ENCODE measurements at places on chromosomes 1 and 21.

DNA sequence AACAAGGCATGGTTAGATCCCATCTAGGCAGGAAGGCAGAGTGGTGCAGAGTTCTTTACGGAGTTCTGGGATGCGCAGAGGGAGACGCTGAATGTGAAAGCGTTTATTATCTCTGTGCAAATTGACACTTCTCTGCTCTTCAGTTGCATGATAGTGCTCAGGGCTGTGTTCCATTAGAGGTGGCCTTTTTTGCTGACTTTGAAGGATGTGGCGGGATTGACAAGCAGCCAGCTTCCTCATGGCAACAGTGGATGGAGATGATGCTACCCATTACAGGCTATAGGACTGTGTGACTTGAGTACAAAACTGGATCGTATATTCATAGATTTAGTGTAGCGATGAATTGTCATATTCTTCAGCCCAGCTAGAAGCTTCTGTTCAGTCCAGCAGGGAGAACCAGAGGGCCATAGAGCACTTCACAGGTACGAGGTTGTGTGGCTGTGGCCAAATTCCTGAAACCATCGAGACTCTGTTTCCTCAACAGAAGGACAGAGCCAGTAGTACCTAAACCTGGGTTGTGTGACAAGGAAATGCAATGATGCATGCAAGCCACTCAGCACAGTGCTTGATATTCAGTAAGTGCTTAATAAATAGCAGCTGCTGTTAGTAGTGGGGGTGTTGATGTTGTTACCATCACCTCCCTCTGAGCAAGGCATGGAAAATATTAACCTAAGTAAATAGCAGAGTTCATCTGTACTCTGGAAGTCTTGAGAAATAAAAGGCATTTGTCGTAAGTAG lies 430.0 kb upstream of the KAZN start:
- no peak for DNase-seq

DNA sequence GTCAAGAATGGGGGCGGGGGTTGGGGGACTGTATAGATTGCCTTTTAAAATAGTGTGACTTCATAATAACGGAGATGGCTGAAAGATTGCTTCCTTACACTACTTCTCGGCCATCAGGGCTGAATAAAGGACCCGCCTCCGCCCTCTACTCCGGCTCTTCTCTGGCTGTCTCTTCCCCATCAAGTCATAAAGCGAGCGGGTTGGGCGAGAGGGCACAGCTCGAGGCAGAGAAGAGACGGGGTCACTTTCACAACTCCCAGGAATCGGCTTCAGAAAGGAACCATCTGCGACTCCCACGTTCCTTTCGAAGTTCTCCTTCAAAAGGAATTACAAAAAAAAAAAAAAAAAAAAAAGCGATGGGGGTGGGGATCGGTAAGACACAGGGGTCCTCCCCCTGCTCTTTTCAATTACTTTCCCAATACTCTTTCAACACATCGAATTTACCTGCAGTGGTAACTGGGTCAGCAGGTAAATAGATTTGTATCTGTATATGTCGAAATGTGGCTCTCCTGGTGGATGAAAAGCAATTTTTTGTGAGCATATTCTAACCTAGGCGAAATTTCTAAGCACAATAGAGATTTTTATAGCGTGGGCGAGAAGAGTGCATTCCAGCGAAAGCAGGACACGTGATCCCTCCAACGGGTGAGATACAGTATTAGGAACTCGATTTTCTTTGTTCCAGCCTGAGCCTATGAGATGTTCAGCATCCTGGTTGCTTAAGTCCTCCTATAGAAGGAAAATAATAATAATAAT lies 2.0 kb downstream of the LRRC7 start:
- no peak for DNase-seq

GRCh38 chr1:231827337-231828105 lies 200.9 kb downstream of the DISC1 start:
- peak; percentile 98 for DNase-seq

DNA sequence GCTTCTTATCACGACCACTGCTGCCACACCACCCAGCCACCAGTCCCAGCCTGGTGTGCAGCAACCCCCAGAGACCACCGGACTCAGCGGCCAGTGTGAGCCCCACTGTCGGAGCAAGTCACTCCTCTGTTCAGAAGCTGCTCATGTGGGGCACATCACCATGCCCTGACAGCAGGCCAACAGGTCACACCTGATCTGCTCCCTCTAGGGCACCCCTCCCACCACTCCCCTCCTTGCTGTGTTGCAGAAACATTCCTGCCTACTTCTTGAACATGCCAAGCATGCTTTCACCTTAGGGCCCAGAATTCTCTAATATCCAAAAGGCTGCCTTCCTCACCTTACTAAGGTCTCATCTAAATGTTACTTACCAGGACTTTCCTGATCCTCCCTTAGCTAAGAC lies 146.5 kb downstream of the SLC45A1 start:
- DNase-seq: no peak

DNA sequence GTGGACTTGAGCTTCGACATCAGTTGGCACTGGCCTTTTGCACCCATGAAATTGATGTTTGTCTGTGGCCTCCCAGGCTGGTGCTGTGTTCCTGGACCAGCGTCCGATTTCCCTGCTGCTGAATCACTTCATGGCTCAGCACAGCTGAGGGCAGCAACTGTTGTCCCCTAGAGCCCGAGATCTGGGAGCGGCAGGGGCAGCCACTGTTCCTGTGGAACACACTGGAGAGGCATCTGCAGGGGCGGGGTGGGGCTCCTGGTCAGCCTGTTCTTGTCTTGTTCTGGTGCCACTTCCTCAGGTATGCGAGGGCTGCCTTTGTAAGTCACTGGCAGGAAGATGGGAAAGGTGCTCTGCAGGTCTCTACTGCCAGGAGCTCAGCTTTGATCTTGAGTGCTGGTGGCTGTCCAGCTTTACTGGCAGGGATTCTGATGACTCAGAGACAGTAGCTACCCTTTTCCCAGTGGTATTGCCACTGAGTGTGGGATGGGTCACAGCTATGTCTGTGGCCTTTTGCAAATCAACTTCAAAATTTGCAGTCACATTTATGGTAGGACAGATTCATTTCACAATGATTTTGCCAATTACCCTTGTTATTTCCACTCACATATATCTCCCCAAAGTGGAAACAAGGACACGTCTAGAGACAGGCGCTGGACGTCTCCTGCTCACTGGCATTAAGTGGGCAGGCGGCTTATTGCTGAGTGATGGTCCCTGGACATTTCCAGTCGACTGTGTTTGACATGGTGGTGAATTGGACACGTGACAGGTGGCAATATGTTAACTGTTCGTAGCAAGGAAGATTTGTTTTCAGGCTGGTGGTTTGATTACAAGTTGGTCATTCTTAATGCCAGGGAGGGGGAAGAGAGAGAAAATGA lies 15.3 kb downstream of the AGPAT3 start:
- peak; percentile 68 for DNase-seq

DNA sequence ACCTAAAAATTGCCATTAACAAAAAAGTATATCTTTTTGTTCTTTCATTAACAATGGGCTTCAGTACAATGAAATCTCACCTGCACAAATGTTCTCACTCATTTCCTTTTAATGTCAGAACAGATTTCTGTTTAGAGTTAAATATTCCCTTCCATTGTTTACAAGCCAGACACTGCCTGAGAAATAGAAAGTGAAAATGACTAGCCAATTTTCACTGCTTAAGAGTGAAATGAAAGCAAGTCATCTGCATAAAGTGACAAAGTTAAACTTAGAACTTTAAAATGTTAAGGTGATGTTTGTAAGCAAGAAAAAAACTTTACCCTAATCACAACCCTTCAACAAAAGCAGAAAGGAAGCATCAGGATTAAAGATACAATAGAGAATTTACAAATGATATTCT lies 27.5 kb downstream of the COA6 start:
- DNase-seq: no peak

All from A172 (cell line).